HCT116 (cell line): ENCODE measurements at places on chromosomes 13 and 19.

DNA sequence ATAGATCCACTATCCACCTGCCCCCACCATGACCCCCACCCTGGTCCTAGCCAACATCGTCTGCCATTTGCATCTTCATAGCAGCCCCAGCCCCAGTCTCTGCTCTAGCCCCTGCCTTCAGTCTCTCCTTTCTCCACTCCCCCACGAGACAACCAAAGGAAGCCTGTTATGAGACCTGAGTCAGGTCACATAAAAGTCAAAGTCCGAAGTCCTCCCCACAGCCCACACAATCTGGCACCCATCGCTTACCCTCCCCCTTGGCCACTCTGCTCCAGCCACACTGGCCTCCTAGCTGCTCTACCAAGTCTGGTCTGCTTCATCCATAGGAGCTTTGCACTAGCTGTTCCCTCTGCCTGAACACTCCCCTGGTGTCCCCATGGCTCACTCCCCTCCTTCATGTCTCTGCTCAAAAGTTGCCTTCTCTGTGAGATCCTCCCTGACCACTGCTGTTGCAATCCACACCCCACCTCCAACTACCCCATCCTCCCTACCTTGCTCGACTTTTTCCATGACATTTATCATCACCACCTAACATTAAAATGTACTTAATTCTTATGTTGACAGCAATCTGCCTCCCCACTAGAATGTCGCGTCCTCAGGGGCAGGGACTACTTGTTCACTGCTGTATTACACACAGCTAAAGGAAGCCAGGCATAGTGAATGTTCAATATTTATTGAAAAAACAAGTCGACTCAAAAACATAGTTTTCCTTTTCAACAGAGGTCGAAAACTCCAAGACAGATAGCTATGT, 1.2 kb upstream of the PLEKHG2 start:
- no peak for DNase-seq

DNA sequence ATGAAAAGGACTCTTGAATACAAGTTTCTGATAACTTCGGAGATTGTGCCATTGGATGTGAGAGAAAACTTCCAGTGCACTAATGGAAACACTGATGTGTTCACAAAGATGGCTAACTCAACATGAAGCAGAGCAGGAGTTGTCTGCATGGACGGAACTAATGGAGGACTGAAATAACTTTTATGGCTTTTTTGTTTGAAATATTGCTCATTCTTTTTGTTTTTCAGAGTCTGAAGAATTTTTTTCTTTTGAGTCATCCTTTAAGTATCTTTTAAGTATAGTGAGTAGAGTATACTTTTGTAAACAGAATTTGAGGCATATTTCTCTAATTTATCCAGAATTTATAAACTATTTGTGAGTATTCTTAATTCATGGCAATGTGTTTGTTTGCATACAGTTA, 25.7 kb downstream of the CRYL1 start:
- no peak for DNase-seq

DNA sequence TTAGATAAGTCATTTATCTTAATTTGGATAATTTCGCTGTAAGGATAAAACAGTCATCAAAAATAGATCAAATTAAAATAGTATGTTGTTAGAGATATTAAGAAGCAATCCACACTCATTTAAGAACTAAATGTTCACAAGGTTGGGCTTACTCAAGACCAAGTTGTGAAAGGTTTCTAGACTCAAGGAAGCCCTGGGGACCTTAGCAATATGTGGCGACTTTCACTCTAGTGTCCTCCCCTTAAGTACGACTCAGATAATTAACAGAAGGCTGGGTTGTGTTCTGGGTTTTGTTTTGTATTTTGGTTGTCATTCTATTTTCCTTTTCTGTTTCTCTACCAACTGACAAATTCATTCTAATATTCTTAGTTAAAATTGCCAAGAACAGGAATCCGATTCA, 1008.0 kb downstream of the PCDH9 start:
- no peak for DNase-seq

DNA sequence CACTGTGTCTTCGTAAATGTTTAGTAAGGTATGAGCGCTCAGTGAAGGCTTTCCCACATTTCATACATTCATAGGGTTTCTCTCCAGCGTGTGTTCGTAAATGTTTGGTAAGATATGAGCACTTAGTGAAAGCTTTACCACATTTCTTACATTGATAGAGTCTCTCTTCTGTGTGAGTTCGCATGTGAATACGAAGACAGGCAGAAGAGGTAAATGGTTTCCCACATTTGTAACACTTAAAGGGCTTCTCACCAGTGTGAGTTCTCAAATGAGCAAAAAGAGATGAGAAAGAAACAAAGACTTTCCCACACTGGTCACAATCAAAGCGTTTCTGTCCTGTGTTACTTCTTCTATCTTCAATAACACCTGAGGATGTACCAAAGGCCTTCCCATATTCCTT, 31.3 kb downstream of the ZNF560 start:
- DNase-seq = no peak

DNA sequence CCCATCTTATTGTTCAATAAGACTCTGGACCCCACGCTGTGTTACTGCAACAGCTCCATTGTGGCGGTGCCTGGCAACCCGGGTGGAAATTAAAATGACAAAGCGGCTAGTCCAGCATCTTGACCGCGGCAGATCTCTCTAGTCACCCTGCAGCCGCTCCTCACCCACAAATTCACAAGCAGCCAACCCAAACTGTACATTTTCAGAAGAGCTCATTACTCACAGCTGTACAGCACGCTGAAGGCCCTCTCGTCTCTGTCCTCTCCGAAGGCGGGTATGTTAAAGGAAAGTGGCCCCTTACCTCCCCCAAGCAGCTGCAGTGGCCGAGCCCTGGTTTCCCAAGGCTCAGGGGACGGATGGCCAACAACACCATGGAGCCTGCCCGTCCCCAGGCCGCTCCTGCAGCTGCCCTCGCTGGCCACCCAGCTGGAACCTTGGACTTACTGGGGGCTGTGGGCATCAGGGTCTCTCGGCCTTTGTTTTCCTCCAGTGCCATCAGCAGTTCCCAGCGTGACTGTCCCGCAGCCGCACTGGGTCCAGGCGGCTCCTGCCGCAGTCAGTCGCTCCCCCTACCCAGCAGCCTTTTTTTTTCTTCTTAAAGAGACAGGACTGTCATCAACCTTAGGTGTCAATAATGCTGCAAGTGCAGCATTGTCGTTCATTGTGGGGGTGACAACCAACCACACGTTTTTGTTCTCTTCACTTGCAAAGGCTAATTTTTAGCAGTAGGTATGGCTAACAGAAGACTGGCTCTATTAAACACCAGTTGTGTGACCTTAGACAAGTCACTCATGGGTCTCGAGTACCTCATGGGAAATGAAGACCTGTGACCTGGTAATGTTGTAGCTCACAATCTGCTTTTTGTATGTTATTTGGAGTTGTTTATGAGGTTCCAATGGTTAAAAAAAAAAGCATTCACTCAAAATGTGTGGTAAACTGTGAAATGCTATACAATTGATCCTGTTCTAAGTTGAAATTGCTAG, at the start of gene SACS:
Gene SACS (minus strand): TSS at position 532 of the 983 bp plus-strand sequence. CDS start 22,463 bp downstream, outside the sequence.
- DNase-seq = no peak

GRCh38 chr13:74751739-74752138, 617.5 kb upstream of the KLF12 start:
- DNase-seq = no peak

GRCh38 chr13:42333613-42334328, 61.8 kb downstream of the AKAP11 start:
- no peak for DNase-seq

DNA sequence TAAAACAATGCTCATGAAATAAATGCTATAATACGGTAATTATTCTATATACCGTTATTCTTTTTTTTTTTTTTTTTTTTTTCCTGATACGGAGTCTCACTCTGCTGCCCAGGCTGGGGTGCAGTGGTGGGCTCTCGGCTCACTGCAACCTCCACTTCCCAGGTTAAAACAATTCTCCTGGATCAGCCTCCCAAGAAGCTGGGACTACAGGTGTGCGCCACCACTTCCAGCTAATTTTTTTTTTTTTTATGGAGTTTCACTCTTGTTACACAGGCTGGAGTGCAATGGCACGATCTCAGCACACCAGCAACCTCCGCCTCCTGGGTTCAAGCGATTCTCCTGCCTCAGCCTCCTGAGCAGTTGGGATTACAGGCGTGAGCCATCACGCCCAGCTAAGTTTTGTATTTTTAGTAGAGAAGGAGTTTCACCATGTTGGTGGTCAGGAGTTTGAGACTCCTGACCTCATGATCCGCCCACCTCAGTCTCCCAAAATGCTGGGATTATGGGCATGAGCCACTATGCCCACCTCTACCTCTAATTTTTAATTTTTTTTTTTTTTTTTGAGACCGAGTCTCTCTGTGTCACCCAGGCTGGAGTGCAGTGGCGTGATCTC, 6.9 kb downstream of the PPP1R15A start:
- DNase-seq = no peak

- no peak for DNase-seq
Measured at GRCh38 chr13:74443631-74444030, 309.4 kb upstream of the KLF12 start.

GRCh38 chr19:46035986-46036743, 4.6 kb downstream of the IGFL4 start:
- no peak for DNase-seq

GRCh38 chr19:31074199-31075125, 274.8 kb downstream of the TSHZ3 start:
- no peak for DNase-seq

DNA sequence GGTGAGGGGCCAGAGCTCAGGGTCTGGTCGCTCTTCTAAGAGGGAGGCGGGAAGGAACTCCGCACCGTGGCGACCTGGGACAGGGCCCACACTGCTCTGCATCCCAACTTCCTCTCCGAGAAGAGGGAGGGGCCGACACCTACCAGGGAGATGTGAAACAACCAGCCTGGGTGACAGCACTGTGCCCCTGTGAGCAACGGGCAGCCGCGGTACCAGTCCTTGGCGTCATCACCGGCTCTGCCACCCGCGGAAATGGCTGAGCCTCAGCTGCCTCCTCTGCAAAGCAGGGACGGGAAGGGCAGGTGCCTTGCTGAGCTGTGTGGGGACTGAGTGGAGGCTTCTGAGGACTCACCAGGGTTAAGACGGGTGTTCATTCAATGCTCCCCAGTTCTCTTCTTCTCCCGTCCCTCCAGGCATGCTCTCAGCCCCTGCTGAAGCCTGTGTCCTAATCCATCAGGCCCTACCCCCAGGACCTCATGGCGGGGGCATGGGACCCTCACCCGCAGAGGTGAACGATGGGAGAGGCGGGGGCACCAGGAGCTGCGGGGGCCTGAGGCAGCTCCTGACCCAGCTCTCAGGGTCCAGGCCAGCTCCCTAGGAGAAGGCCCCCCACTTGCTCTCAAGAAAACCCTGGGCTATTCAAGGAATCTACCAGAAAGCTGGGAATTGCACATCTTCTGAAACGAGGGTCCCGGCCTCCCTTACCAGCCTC, 9.3 kb downstream of the ZNF787 start:
- DNase-seq = no peak

- DNase-seq = no peak
Measured at GRCh38 chr13:37361608-37362007, 237.0 kb downstream of the POSTN start.

DNA sequence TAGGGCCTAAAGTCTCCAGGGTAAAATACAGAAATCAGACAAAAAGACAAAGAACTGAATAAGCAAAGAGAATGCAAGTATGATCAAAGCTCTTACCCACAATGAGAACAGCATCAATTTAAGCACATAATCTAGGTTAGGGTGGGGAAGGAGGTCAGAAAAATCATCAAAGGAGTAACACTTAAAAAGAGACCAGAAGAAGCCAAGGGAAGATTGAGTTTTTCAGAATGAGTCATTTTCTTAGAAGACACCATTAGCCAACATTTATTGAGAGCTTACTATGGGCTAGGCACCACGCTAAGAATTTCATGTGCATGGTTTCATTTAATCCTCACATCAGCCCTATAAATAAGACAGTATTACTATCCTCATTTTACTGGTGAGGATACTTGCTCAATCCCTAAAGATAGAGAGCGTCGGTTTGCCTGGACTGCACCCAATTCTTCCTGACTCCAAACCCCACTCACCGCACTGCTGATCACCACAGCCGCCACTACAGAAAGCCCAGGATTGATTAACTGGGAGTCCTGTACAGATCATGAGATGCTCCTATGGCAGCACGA, 1.7 kb upstream of the SHISA2 start:
- DNase-seq = no peak

DNA sequence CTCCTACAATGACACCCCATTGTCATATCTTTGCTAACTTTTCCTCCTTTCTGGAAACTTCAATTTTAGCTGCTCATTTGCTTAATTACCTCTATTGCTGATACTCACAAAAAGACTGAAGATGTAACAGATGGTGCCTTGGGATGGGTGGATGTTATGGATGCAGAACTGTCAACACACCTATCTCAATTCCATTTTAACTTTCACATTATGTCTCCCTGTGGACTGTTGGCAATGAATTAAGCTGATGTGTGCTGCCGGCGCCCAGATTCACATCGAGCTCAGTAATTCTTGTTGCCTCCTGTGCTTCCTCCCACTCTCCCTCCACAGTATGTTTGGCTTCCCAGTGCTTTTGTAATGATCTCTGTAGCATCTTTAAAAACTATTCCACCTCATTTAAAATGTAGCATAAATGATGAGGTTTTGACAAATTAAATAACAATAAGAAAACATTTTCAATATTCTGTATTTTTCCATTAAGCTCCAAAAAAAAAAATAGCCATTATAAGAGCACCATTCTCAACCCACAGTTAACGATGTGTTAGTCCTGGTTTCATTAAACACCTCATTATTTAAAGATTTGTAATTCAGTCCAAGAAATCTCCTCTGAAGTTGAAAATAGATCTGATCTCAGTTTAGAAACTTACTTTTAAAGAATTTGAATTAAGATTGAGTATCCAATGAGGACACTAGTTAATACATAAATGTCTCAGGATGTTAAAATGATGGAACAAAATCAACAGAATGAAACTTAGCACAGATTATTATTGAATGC, 99.9 kb upstream of the FAM216B start:
- no peak for DNase-seq

DNA sequence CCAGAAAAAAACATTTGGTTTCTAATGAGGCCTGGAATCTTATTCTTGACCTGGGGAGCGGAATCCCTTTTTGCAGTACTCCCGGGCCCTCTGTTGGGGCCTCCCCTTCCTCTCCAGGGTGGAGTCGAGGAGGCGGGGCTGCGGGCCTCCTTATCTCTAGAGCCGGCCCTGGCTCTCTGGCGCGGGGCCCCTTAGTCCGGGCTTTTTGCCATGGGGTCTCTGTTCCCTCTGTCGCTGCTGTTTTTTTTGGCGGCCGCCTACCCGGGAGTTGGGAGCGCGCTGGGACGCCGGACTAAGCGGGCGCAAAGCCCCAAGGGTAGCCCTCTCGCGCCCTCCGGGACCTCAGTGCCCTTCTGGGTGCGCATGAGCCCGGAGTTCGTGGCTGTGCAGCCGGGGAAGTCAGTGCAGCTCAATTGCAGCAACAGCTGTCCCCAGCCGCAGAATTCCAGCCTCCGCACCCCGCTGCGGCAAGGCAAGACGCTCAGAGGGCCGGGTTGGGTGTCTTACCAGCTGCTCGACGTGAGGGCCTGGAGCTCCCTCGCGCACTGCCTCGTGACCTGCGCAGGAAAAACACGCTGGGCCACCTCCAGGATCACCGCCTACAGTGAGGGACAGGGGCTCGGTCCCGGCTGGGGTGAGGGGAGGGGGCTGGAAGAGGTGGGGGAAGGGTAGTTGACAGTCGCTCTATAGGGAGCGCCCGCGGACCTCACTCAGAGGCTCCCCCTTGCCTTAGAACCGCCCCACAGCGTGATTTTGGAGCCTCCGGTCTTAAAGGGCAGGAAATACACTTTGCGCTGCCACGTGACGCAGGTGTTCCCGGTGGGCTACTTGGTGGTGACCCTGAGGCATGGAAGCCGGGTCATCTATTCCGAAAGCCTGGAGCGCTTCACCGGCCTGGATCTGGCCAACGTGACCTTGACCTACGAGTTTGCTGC, at the start of gene ICAM4:
Gene ICAM4 (plus strand): TSS at position 153 of the 935 bp plus-strand sequence. CDS start 58 bp downstream, at position 211.
- DNase-seq = no peak
